ENCODE measurements at places on chromosomes 5 and 9. TPM values are rescaled to one million over a fixed set of nuclear protein-coding genes. Genes with fewer than 3 reads are reported as not detected.

Gene HTR4
- 0.27 TPM for total RNA-seq

Gene DCTN3
- 76.7 TPM for total RNA-seq

Gene SPINK6
- not detected for total RNA-seq

Gene TMEM141
- total RNA-seq: 72.4 TPM

GRCh38 chr5:142206801-142207200 lies 98.2 kb downstream of the NDFIP1 start:
- no peak for DNase-seq

- no peak for DNase-seq
Observed at GRCh38 chr9:93575796-93576257, 557 bp upstream of the PHF2 start.

DNA sequence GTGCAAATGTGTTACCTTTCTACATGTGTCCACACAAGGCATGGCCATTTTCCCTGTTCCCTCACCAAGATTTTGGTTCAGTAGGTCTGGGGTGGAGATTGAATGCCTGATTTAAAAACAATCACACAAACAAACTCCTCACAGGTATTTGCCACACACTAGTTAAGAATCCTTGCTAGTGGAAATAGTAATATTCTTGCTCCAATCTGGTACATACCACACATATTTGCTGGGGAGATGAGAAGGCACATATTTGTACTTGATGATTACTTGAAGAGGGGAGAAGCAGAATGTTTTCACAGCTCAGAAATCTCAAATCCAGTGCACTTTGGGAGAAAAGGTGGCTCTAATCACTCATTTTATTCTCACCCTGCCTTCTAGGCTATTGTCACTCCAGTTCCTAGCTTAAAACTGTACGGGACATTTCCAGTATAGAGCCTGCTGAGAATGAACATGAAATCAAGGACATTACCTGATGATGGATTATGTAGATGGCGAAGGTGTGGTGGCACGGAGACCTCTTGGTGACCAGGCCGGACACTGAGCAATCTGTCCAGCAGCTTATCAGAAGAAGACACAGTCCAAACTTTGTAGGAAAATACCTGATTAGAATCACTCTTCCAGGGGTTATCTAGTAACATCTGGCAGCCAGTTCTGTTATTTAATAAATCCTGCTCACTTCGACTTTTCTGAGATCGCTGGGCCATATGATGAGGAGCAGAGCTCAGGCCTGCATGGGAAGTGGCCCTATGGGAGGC lies 116.1 kb upstream of the IL6ST start:
- DNase-seq: no peak

DNA sequence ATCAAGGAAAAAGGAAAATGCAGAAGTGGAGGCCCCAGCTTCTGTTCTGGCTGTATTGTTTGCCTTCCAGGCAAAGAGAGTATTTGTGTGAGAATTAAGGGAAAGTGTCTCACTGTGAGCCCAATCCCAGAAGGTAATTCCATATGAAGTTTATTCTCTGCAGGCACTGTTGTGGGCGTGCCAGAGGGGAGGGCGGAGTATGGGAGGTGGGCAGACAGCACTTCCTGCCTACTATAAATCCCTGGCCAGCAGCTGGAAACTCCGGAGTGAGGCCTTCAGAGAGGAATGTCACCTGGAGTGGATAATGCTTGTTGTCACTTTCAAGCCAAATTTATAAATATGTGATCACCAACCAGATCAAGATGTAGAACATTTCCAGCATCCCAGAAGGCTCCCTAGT lies 209.5 kb downstream of the ARHGAP26 start:
- DNase-seq: no peak

- DNase-seq: no peak
Observed at GRCh38 chr9:94900222-94901018, 173.9 kb downstream of the AOPEP start.

DNA sequence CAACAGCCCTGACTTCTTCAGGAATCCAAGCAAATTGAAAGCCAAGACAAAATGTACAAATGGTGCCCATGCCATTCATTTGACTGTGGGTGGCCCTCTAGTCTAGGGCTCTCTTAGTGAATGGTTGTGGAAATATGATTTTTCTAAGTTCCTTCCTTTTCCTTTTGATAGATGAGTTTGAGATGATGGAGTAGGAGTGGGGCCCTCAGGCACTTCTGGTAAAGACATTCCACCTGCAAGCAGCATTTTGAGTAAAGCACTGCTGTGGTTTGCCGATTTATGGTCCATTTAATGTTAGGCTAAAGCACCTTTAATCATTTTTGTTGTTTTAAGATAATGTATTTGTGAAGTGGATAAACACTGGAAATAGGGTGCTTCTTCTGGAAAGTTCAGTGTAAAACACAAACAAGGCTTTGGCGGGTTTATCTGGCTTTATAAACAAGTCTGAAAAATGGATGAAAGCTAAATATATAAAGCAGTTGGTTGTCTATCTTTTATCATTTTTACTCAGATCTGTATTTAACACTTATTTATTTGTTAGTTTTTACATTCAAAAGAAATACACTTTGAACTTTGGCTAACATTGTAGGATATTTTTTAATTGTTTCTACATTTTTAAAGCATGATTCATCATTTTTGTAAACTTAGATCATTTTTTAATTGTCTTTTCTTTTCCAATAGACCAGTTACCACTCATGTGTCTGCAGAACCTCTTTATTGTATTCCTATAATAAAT lies 213.5 kb downstream of the PJA2 start:
- no peak for DNase-seq

DNA sequence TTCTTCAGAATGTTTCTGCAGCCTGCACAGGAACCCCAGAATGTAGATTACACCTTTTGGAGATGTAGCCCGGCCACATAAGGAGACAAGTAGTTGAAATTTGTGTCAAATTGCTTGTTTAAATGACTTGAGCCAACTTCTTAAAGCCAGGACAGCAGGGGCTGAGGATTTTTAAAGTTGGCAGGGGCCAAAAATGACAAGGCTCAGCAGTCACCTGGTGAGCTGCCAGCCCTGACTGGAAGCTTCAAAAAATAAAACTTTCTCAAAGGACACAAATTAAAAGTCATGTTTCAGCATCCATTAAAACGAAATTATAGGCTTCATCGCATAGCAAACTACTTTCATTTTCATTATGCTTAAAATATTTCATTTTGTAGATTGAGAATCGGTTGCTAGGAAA lies 340.3 kb upstream of the WWC1 start:
- DNase-seq: no peak

DNA sequence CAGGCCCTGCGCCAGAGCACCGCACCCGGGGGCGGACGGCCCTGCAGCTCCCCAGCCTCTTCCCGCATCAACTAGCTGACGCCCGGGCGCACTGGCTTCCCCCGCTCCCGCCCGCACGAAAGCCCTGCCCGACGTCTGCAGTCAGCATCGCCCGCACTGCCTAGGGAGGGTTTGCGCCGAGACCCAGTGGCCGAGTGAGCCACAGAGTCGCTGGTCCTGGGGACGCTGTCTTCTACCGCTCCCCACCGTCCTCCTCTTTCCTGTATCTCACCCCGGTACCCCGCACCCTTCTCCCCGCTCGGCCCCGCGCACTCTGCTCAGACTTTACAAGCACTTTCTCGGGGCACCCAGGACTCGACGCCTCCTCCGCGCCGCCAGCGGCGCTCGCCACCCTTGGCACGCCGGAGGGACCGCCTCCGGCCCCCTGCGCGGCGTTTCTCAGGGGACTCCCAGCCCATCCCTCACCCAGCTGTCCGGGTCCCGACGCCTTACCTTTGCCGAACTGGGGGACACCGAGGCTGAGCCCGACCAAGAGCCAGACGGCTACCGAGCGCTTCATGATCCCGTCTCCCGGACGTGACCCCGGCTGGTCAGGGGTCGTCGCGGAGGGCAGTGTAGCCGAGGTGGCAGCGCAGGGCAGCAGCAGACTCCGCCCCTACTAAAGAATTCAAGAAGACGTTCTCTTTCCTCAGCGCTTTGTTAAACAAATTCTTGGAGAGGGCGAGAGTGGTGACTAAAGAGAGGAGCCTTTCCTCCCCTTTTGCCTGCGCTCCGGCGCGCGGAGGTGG lies 670 bp downstream of the EDIL3 start:
- DNase-seq: peak; percentile 26

DNA sequence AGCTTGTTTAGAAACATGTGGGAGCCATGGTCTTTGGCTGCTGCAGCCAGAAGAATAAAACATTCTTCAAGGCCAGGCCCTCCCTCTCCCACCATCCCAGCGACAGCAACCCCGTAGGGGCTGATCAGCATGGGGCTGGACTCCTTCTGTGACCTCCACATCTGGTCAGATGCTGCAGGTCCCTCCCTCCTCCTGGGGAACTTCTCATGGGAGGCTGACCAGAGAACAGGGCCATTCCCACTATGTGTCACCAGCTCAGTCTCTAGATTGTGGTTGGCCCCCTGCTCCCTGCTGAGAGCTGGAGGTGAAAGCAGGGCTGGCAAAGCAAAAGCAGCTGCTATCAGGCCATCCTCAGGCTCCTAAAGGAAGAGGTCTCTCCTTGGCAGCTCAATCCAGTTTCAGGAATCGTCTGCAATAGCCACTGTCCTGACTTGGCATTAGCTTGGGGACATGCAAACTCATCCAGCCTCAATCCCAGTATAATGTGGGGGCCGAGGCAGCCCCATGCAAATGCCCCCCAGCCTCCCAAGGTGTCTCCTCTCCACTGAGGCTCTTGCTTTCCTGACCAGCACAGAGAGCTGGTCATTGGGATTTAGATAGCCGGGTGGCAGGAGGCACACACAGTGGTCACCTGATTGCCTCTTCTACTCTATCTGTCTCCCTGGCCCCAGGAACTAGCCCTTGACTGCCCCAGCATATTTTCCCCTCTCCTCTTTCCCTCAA lies 81.5 kb downstream of the NRG2 start:
- no peak for DNase-seq

GRCh38 chr9:16429671-16430070 lies 440.8 kb downstream of the BNC2 start:
- DNase-seq: no peak

- no peak for DNase-seq
Observed at GRCh38 chr5:179110528-179110927, 50.4 kb downstream of the ZNF354C start.

DNA sequence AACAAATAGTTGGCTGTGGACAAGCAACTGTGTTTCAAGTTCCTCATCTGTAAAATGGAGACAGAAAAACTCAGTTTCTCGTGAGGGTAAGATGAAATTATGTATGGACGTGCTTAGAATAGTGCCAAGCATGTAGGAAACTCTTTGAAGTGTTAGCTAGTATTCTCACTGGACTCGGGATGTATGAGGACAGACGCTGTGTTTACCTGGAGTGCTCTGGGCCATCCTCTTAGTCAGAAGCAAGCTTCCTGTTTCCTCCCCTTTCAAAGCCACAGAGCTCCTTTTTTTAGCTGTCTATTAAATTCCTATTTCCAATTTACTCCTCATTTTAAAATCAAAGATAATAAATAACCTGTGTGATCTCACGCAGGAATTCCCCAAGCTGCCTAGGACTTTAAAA lies 23.8 kb upstream of the IQGAP2 start:
- DNase-seq: no peak

DNA sequence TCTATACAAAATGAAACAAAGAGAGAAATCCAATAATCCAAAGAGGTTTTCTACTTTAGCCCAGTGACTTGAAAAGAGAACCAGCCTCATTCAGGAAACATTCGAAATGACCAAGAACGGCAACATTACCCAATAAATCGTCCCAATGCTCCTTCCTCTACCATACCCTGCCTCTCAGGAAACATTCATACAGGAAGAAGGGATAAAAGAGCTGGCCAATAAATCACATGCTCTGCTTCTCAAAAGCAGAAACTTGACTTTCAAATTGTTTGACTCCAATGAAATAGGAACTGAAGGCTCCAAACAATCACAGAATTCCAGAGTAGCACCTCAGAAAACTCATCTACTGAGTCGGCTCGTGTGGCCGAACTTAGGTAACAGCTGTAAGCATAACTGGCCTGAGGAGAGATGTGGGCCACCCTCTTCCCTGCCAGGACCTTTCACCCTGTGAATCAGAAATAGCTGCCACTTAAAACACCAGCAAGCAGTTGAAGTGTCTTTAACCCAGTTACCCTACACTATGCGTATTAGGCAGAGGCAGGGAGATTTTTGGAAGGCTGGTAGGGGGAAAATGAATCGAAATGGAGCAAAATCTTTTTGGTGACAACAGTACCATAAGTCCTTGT lies 14.6 kb downstream of the ARL15 start:
- no peak for DNase-seq

DNA sequence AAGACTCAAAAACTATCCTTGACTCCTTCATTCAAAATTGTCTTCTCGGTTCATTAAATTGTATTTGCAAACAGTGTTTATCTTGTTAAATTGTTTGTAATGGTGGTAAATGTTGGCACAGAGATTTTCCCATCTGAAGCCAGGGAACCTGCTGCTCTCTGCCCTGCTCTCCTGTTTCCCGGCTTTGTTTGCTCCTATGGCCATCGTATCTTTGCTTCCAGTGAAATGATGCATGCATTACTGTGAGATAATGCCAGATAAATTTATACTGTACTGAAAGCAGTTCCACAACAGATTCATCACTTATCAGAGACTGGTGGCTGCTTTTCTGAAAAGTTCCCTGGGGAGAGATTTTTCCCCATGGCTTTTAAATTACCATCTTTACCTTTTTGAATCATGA lies 81.4 kb downstream of the CD180 start:
- DNase-seq: no peak

Data from mesothelial cell of epicardium (in vitro differentiated cells).